ENCODE measurements at places on chromosomes 5 and 9.

DNA sequence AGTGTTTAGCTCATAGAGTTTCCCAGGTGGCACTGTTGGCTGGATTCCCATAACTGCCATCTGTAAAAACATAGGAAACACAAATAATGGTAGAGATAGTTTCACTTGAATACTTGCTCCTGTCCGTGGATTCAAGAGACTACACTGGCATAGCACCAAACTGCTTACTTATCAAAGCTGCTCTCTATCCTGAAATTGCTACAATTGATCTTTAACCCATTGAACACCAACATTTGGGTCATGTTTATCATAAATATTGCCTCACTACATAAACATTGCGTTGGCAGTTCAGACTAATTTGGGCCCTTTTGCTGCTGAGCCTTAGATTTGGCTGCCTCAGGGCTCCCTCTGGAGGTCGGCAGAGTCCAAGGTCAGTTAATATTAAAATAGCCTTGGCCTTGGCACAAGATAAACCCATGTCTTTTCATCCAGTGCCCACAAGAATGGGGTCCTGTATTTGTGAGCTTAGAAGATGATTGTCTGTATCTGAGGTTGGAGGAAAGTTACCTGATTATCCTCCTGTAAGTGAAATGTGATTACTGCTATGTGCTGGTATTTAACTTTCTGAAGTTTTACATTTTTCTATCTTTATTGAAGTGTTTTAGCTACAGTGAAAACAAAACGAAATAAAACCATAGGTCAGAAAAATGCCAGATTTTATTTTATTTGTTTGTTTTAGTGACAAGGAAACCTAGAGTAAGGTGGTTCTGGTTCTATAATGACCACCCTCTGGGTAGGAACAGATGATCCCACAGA, 4.0 kb upstream of the RANBP3L start:
- DNase-seq = peak; percentile 24

DNA sequence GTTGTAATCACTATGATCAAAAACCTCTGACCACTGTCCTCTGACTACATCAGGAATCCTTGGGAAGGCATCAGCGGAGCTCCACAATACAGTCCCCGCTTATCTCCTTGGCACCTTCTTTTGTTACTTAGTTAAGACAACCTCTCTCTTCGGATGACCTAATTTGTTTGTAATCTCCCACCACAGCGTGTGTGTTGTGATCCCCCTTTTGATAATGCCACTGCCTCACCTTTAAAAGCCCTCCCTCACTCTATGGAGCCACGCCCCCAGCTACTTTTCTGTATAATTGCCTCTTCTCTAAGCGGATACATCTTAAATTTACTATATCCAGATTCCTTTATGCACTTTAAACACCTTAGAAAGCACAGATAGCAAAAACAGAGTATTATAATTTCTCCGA, 35.9 kb downstream of the OR2Y1 start:
- no peak for DNase-seq

DNA sequence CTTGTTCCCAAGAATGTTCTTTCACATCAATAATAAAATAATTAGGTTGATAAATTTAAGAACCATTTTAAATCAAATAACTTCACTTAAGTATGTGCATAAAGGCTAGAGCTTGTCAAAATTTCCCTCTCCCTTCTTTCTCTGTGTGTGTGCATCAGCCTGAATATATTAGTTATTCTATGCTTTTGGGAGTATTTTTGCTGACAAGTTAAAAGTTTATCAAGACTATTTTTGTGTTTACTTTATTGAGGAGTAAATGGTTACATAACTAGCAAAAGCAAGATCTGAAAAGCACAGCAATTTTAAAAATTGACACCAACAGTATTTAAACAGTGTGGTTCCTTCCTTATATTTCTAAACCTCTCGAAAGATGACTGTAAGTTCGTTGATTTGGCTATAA, 261.7 kb downstream of the ISL1 start:
- no peak for DNase-seq

DNA sequence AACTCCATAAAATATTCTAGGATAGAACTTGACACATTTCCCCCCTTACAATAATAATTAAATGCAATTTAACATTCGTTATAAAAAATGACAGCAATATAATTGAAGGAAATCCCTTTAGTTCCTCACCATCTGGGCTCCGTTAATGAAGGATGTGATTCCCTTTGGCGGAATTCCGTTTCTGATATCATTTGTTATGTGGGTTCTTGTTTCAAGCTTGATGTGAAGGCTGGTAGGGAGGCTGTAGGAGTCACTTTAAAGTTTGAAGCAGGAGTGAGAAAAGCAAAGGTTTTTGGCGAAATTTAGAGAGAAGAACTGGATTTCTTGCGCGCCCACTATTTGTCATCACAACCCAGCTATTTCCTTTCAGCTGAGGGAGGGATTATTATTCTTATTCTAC, 4.0 kb downstream of the RGS7BP start:
- DNase-seq = no peak

GRCh38 chr9:114416906-114417305, 29.1 kb upstream of the AKNA start:
- no peak for DNase-seq

DNA sequence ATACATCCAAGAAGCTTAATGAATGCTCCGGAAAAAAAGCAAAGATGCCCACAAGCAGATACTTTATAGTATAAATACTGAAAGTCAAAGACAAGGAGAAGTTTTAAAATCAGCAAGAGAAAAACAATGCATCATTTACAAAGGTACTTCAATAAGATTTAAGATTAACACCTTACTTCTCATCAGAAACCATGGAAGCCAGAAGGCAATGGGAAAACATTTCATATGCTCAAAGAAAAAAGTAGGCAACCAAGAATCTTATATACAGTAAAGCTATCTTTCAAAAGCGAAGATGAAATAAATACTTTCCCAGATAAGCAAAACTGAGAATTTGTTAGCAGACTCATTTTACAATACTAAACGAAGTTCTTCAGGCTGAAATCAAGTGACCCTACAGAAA, 51.1 kb downstream of the ABHD17B start:
- DNase-seq = no peak

- no peak for DNase-seq
These were observed 38.9 kb upstream of the STX17 start for GRCh38 chr9:99867536-99867935.

DNA sequence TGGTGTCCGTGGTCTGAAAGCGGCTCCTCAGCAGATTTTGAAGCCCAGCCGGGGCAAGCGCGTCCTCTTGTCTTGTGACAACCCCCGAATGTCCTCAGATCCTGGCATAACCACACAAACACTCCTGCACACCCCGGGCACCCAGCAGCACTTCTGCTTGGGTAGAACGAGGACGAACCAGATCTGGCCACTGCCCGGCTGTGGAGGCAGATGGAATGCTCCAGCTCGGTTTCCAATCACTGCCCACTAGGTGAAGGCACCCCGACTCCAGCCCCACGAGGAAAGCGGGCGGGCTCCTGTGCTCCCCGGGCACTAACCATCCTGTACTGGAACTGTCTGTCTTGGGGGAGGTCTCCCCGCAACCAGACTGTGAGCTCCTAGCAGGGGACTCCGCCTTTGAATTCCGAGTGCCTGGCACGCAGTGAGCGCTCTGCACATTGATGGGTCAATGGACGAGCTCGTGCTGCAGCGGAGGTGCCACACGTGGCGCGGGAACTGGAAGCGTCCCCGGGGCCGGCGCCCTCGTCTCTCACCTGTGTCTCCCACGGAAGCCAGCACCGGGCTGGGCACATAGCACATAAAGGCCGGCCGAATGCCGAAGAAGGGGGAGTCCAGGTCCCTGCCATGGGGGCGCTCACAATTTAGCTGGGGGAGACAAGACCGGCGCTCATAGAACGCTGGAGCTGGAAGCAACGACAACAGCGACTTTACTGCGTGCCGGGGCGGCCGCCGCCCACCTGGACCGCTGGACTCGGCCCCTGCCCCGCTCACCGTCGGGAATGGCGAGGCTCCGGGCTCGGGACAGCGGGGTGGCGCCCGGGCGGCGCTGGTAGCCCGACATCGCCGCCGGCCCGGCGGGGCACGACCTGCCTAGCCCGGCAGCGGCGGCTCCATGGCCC, 608 bp downstream of the ENTR1 start:
- DNase-seq = no peak

GRCh38 chr9:88786291-88787079, 204.8 kb upstream of the S1PR3 start:
- no peak for DNase-seq

- no peak for DNase-seq
These were observed 757.3 kb upstream of the WWC1 start for GRCh38 chr5:167533814-167534795.

GRCh38 chr9:128701227-128701854, 962 bp upstream of the PKN3 start:
- no peak for DNase-seq

- no peak for DNase-seq
These were observed 378 bp downstream of the DROSHA start for GRCh38 chr5:31531543-31531887.

DNA sequence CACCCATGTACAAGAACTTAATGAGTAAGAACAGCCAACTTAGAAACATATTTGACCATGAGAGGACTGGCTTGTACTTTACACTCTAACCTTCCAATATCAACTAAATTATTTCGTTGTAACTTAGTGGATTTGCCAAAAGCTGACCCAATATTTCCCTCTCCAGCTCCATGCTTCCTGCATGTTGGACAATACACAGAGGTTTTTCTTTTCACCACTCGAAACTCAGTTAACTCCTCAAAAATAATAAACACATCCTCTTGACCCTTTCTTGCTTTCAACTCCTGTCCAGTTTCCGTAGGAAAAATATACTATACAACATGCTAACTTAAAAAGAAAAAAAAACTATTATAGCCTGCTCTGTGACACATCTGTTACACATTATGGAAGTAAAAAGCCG, 188.9 kb downstream of the MPDZ start:
- no peak for DNase-seq

DNA sequence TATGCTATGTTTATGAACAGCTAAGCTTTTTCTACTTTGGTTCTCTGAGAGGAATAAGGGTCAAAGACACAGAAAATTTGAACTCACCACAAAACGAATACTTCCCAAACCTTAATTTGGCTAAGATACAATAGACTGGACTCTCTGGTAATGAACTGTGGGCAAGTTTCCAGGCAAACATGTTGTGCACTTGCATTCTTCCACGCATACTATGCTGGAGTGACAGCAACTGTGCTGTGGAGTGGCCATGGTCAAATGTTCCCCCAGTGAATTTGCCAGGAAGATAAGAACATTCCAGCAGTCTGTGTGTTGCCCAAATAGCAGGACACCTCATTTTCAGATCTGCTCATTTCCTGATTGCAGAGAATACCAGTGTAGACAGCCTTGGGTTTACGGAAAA, 275.3 kb upstream of the IL12B start:
- DNase-seq = no peak

DNA sequence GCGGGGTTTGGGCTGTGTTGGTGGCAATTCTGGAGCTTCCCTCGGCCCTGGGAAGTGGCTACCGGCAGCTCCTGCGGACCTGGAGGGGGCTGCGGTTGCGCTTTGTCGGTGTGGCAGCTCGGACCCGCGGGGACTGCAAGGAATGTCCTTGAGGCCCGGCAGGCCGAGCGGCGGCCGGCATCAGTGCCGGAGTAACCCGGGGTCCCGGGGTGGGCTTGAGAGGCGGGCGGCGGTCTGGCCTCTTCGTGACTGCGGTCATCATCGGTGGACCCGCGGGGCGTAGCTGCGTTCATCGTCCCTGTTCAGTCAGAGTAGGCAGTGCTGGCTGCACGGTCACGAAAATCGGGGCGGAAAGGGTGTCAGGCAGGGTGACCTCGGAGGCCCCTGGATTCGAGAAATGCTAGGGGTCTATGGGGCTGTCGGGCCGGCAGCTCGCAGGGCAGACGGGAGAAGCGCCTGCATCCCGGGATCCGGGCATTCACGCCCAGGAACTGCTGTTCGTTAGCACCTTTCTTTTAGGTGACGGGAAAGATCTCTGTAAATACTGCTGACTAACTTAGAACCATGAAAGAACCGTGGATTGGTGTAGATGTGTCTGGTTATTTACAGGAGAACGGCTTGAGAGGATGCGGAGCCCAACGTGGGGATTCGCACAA, 474 bp downstream of the HMGCR start:
- DNase-seq = no peak

DNA sequence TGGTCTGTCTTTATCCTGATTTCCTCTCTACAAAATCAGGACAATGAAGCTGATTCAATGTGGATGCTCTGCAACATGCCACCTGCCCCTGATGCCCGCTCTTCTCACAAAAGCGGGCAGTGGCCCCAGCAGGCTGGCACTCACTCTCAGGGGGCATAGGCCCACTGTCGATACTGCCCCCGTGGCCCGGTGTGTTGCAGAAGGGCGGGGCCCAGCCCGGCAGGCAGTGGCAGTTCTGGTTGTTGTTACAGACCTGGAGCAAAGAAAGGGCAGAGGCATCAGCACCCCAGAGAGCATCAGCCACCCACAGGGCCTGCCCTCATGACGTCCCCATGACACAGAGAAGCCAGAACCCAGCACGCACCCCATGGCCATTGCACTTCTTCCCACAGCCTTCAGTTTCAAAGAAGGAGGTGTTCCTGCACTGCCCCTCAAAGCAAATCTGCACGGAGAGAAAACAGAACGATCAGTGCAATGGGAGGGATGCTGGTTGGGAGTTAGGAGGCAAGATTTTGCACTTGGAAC, 31.5 kb downstream of the NIPAL4 start:
- DNase-seq = no peak

- DNase-seq = no peak
These were observed 3.0 kb downstream of the FAM78A start for GRCh38 chr9:131273146-131273855.

DNA sequence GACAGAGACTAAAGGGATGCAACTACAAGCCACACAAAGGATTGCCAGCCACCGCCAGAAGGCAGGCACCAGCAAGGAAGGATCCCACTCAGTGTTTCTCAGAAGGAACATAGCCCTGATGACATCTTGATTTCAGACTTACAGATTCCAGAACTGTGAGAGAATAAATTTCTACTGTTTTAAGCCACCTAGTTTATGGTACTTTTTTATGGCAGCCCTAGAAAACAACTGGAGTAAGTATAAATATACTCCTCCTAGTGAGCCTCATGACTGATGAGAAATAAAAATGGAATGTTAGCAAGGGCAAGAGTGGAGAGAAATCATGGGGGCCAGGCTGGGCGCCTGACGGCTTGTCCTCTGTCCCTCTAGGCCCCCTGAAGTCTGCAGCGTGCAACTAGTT, 307.3 kb downstream of the PIK3R1 start:
- DNase-seq = no peak

Measured in RCC 7860 (cell line).